ENCODE measurements at places on chromosomes 11 and 22.

DNA sequence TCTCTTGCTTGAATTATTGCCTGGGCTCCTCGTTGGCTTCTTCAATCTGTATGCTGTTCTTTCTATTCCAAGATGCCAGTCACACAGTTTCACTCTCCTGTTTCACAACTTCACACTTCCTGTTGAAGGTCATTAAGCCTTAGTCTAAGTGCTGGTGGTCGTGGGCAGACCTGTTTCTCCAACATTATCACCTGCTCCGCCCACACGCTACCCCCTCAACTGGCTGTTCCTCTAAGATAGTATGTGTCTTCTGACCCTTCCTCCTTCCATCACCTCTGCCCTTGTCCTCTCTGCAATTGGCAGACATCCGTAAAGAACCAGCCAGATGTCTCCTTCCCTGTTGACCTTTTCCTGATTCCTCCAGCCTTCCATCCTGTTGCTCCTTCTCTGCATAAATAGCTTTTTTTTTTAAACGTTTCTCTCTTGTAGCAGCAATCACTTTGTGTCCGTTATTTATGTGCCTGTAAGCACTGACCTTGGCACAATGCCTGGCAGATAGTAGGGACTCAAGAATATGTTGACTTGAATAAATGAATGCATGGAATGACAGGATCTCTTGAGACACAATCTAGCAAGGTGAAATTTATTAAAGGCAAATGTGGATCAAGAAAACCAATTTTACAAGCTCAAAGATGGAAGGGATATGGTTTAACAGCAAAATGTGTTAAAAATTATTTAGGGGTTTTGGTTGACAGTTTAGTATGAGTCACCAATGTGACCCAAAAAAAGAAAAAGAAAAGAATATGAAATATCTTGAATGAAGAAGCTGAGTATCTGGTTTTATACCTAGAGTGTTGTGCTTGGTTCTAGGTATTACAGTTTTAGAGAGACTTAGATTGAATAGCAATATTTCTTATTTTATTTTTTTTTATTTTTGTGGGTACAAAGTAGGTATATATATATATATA is 12.6 kb downstream of the DIXDC1 start:
- DNase-seq = no peak

- DNase-seq = no peak
Observed at GRCh38 chr11:8731647-8732323, 49.2 kb downstream of the RPL27A start.

DNA sequence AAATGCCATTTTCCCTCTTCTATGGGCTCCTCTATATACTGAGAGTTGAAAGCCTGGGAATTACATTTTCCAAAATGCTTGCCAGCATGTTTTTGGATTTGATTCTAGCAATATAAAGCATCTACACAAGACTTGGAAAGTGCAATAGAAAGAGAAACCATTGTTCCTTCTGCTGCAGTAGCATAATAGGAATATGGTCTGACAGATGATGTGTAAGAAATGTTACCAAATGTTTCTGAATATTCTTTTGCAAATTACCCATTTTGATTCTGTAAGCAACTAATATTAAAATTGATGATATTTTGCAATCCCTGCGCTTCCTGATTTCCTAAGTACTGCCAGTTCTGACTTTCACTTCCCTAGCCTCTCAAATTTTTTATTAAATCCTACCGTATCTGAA is 61.6 kb downstream of the CASP12 start:
- DNase-seq = no peak

- DNase-seq = peak; percentile 73
Observed at GRCh38 chr11:94741022-94741679, 27.0 kb upstream of the AMOTL1 start.

- no peak for DNase-seq
Observed at GRCh38 chr11:78981153-78981552, 406.5 kb upstream of the NARS2 start.

- no peak for DNase-seq
Observed at GRCh38 chr11:94926698-94927237, 46.6 kb downstream of the CWC15 start.

GRCh38 chr22:39661842-39662685 is 91.5 kb downstream of the CACNA1I start:
- no peak for DNase-seq

DNA sequence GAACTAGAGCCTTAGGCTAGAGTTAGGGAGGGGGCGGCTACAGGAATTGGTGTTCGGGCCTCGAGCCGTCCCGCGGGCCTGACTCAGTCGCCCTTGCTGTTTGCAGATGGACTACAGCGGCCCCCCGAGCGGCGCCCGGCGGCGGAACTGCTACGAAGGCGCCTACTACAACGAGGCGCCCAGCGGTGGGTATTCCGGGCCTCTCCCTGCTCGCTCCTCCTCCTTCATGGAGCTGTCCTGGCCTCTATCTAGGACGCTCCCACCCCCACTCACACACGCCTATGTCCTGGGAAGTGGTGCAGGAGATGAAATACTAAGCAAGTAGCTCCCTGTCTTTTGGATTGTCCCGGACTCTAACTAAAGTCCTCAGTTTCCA is 1.4 kb downstream of the MYOD1 start:
- no peak for DNase-seq

GRCh38 chr22:17726928-17727897 is 47.1 kb downstream of the BID start:
- no peak for DNase-seq

GRCh38 chr11:112961751-112962578 is 745 bp downstream of the NCAM1 start:
- peak; percentile 46 for DNase-seq

- no peak for DNase-seq
Observed at GRCh38 chr11:63534895-63535461, 1.6 kb upstream of the PLAAT4 start.

- no peak for DNase-seq
Observed at GRCh38 chr11:62882788-62883501, 2.2 kb downstream of the SLC3A2 start.

DNA sequence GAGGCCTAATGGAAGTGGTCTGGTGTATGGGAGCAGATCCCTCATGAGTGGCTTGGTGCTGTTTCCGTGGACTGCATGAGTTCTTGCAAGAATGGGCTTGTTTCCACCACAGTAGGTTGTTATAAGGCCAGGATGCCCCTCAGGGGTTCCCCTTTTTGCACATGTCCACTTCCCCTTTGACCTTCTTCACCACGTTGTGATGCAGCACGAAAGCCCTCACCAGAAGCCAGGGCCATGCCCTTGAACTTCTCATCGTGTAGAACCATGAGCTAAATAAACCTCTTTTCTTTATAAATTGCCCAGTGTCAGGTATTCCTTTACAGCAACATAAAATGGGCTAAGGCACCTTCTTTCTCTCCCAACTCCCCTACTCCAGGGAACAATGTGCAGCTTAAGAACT is 2.8 kb upstream of the NARS2 start:
- no peak for DNase-seq

- DNase-seq = no peak
Observed at GRCh38 chr11:115910379-115910778, 406.2 kb upstream of the CADM1 start.

DNA sequence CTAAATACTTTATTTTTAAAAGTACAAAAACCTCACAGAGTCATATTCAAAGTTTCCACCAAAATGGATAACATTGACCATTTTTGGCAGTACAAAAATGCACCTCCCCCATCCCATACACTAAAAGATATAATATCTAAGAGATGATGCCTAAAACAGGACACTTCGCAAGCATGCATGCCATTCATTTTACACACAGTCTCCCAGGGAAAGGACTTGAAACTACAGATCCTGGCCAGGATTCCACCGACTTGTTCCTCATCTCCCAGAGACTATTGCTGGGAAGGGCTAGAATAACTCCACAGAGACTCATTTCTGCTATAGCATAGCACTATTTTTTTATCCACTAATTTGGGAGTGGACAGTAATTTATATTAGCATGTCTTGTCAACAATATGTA is 81.7 kb downstream of the MTNR1B start:
- no peak for DNase-seq

- DNase-seq = no peak
Observed at GRCh38 chr22:43554694-43555365, 143.0 kb downstream of the MPPED1 start.

- DNase-seq = no peak
Observed at GRCh38 chr11:27215471-27216269, 147.3 kb downstream of the CCDC34 start.

GRCh38 chr11:76568621-76569020 is 101.9 kb downstream of the LRRC32 start:
- DNase-seq = no peak

- no peak for DNase-seq
Observed at GRCh38 chr11:30128269-30128932, 102.4 kb upstream of the FSHB start.

DNA sequence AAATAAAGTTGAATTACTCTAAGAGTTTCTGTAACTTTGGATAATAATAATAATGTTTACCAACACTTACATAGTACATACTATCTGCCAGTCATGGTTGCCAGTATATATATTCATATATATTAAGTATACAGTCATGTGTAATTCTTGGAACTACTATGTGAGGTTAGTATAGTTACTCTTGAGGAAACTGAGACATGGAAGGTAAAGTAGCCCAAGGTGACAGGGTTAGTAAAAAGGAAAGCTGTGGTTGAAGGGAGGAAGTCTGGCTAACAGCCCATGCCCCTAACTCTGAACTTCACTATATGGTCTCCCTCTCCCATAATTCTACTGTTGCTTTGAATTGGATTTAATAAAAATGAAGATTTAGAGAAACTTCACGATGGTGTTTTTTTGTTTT is 24.9 kb downstream of the FDX1 start:
- DNase-seq = no peak

GRCh38 chr22:46764779-46765485 is 2.5 kb downstream of the TBC1D22A start:
- DNase-seq = no peak

DNA sequence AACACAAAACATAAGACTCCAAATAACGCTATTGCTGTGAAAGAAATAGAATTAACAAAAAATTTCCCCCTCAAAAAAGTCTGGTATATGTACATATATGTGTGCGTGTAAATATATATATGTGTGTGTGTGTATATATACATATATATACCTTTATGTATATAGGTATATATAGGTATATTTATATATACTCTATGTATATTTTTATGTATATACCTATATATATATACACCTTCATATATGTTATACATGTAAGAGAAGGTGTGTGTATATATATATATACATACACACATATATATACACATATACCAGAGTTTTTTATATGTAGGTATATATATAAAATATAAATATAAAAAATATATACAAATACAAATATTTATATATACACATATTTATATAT is 199.2 kb downstream of the RAB38 start:
- DNase-seq = no peak

DNA sequence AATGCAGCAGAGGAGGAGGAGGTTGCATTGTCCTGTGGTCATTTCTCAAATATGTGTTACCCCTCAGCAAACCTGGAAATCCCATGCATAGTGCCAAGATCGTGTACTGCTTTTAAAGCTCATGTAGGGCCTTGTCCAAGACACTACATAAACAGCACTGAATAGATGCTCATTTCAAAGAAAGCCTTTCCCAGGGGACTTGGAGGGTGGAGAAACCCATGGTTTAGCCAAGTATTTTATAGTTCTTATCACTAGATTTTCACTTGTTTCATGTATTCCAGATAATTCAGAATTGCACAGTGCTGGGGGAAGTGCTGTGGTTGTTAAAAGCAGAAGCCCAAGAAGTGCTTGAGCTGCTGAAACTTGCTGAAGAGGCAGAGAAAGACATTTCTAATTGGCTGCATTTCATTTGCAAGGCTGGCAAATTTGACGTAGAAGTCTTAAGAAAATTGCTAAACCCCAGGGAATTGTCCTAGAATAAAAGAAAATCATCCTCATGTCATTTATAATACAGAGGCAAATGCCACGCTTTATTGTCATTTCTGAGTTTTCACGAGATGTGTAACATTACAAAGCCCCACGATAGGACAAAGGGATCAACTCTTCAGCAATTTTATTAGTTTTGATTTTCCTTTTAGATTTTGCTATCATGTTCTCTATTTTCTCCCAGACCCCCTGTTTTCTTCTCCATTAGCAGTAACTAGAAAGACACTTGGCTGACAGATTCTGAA is 20.1 kb downstream of the CSRP3 start:
- DNase-seq = no peak

DNA sequence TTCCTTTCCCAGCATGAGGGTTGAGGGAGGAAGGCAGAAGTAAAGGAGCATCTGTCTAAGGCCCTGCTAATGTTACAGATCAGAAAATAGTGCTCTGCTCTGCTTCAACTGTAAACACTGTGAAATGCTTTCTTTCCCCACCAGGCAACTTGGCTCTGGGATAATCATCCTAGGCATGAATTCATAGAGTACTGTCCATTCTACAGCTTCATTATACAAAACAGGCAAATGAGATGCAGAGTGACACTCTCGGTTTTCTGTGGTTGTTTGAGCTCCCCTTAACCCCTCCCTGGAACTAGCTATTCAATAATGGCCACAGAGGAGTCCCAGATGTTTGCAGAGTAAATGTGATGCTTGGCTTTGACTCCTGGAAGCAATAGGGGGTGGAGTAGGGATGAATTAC is 184.3 kb upstream of the CTSC start:
- DNase-seq = no peak

- DNase-seq = no peak
Observed at GRCh38 chr11:111135778-111136570, 109.6 kb upstream of the POU2AF2 start.

GRCh38 chr11:44779736-44780520 is 53.2 kb downstream of the TSPAN18 start:
- no peak for DNase-seq

GRCh38 chr22:33014621-33015020 is 43.6 kb downstream of the SYN3 start:
- no peak for DNase-seq

DNA sequence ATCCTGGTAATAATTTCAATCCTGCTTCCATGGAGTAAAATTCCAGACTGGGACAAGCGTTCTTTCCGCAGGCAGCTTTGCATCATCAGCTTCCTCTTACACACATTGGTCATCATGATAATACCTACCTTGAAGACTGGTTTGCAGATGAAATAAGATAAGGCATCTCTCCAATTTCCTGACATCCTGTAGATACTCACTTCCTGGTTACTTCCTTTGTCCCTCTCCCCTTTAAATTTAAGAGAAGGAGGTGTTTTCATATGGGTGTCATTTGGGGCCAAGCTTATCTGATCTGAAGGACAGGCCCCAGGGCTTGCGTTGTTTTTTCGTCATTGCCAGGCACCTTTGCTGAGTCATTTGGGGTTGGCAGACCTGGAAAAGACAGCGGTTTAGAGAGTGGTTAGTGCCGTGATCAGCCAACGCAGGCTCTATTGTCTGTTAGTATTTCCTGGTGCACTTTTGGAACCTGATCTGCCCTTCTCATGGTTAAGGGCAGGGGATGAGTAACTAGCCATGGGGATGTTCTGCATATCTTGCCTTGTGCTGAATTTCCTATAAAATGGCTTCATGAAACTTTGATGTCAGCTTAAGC is 24.1 kb downstream of the GRAMD1B start:
- no peak for DNase-seq

GRCh38 chr11:130383344-130384211 is 44.8 kb downstream of the ADAMTS8 start:
- DNase-seq = no peak

GRCh38 chr11:26088391-26088790 is 243.5 kb upstream of the ANO3 start:
- no peak for DNase-seq

- no peak for DNase-seq
Observed at GRCh38 chr11:35751664-35752061, 89.1 kb downstream of the TRIM44 start.

All from COR-L47 (cell line).